ENCODE measurements at places on chromosomes 12 and 14. TPM values are rescaled to one million over a fixed set of nuclear protein-coding genes. Genes with fewer than 3 reads are reported as not detected.

Gene KRT79
- not detected for total RNA-seq

Gene MYH6
- not detected for total RNA-seq

Gene CLEC4A
- 2.1 TPM for total RNA-seq

GRCh38 chr12:46373301-46374296 lies 1.0 kb upstream of the SLC38A2 start:
- peak; percentile 68 for DNase-seq

- DNase-seq, result no peak
Observed at GRCh38 chr12:44299524-44299923, 463.6 kb downstream of the TMEM117 start.

GRCh38 chr12:23893611-23894010 lies 55.9 kb downstream of the SOX5 start:
- DNase-seq, result no peak

DNA sequence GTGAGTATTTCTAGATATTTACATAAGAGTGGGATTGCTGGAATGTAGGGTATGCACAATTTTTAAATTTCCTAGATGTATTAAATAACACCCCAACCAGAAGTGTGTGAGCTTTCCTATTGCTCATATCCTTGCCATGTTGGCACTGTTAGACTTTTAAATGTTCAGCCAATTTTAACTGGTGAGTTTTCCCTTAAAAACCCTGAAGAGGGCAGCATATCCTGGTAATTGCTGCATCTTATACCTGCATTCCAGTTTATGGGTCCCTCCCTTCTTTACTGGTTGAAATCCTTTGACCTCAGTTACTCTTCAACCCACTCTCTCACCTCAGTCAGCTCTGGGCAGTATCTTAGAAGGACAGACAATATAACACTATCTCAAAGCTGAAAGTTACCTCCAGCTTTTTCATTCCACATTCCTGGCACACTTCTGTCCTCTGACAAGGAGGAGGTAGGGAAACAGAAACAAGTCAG lies 270.6 kb downstream of the PAWR start:
- no peak for DNase-seq

DNA sequence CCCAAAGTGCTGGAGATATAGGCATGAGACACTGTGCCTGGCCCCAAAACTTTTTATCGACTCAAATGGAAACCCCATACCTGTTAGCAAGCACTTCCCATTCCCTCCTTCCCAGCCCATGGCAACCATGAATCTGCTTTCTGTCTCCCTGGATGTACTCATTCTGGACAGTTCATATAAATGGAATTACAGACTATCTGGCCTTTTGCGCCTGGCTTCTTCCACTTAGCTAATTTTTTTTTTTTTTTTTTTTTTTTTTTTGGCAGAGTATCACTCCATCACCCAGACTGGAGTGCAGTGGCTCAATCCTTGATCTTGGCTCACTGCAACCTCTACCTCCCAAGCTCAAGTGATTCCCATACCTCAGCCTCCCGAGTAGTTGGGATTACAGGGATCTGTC lies 134.5 kb upstream of the MED13L start:
- DNase-seq, result no peak

GRCh38 chr14:103207388-103208072 lies 84.3 kb downstream of the TNFAIP2 start:
- no peak for DNase-seq

DNA sequence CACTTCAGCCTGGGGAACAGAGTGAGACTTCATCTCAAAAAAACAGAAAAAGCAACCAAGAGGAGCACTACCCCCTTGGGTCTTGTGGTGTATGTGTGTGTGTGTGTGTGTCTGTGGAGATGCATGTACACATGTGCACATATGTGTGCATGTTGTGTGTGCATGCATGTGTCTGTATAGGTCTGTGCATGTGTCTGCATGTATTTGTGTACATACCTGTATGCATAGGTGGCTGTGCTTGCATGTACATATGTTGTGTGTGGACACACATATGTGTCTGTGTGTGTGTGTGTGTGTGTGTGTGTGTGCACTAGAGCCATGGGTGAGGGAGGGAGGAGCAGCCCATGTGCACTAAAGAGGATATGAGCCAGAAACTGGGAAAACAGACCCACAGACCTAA lies 49.1 kb downstream of the ARL6IP4 start:
- no peak for DNase-seq

GRCh38 chr12:95755261-95755865 lies 35.2 kb downstream of the NTN4 start:
- DNase-seq, result no peak
